ENCODE measurements at places on chromosomes 7 and 10. TPM values are rescaled to one million over a fixed set of nuclear protein-coding genes. Genes with fewer than 3 reads are reported as not detected.

The ANKRD1 gene
- not detected for total RNA-seq

The SLC26A3 gene
- not detected for total RNA-seq

The COL17A1 gene
- total RNA-seq = not detected

The ICA1 gene
- 0.95 TPM for total RNA-seq

The PRLHR gene
- not detected for total RNA-seq

The TRIL gene
- total RNA-seq = 0.44 TPM

The IL15RA gene
- total RNA-seq = 31.2 TPM

The ELN gene
- total RNA-seq = not detected

The INHBA gene
- total RNA-seq = 0.54 TPM

The TRIM73 gene
- total RNA-seq = 12.4 TPM

The SAMD9L gene
- total RNA-seq = 162 TPM

The ZCWPW1 gene
- 2.4 TPM for total RNA-seq

The IGFBP1 gene
- not detected for total RNA-seq

The NAT16 gene
- total RNA-seq = not detected

The RBP4 gene
- not detected for total RNA-seq

The OR2A42 gene
- total RNA-seq = 0.07 TPM

The MUC3A gene
- not detected for total RNA-seq

The NKX6-2 gene
- total RNA-seq = not detected

The SDK1 gene
- total RNA-seq = 0.20 TPM

The SPDYE16 gene
- total RNA-seq = 0.05 TPM

The ZMIZ1 gene
- total RNA-seq = 50.7 TPM

The ADAP1 gene
- total RNA-seq = 20.9 TPM

The CALHM1 gene
- total RNA-seq = 0.17 TPM

The EPHA1 gene
- total RNA-seq = 0.66 TPM

The TMEM176B gene
- total RNA-seq = not detected

The WNT2 gene
- total RNA-seq = not detected

The OGDH gene
- total RNA-seq = 136 TPM

The MYL10 gene
- total RNA-seq = not detected

The NPSR1 gene
- not detected for total RNA-seq

The MRLN gene
- not detected for total RNA-seq

The BHLHA15 gene
- 0.64 TPM for total RNA-seq

The ZNF735 gene
- not detected for total RNA-seq

The AEBP1 gene
- total RNA-seq = 6.1 TPM

The TLX1 gene
- not detected for total RNA-seq

The NPFFR1 gene
- total RNA-seq = not detected

The HOXA13 gene
- not detected for total RNA-seq

The SFTPA2 gene
- total RNA-seq = not detected

The LRRC18 gene
- not detected for total RNA-seq

The DYDC1 gene
- total RNA-seq = not detected

The PAX4 gene
- total RNA-seq = not detected

The MBL2 gene
- total RNA-seq = not detected

The CCDC186 gene
- total RNA-seq = 20.5 TPM

Data from T-helper 1 cell treated with Interleukin-12 subunit alpha and Interleukin-12 subunit beta and Interleukin-4 antibody, amounts not matched to agents 30 ng/mL and 1 ng/mL, for 36 hours (primary cell).